ENCODE measurements at places on chromosomes 16 and 17.

GRCh38 chr16:6846452-6846851 is 486.2 kb upstream of the RBFOX1 start:
- DNase-seq, result no peak

DNA sequence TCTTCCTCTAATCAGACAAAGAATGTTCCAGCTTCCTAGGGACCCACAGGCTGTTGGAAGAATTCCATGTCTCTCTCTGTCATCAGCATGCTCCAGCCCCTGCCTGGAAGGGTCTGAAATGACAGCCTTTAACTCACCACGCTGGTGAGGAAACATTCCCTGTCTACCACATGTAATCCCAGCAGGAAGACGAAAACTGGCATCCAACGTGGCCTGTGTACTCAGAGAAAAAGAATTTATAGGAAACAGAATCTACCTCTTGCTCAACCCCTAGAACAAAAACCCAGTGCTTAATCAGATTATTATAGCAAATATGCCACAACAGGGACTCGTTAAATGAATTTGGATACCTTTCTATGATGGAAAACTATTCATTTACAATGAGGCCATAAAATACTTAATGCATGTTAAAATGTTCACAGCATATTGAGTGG is 147.3 kb upstream of the FOXF1 start:
- no peak for DNase-seq

- DNase-seq, result no peak
Observed at GRCh38 chr16:75248536-75249380, 2.7 kb downstream of the BCAR1 start.

DNA sequence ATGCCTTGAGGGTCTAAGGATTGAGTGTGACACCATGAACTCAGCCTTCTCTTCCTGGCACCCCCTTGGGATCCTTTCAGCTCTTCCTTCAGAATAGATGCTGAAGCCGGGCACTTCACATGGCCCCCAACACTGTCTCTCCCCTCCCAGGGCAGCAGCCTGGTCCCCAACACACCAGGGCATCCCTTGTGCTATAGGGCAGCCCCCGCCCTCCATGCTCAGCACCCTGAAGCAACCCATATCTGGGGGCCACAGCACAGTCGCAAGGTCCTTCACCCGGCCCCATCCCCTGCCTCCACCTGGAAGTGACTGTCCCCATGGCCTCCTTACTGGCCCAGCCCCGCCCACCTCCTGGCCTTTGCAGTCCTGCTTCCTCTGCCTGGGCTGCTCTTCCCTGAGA is 143.1 kb downstream of the C16orf95 start:
- no peak for DNase-seq

DNA sequence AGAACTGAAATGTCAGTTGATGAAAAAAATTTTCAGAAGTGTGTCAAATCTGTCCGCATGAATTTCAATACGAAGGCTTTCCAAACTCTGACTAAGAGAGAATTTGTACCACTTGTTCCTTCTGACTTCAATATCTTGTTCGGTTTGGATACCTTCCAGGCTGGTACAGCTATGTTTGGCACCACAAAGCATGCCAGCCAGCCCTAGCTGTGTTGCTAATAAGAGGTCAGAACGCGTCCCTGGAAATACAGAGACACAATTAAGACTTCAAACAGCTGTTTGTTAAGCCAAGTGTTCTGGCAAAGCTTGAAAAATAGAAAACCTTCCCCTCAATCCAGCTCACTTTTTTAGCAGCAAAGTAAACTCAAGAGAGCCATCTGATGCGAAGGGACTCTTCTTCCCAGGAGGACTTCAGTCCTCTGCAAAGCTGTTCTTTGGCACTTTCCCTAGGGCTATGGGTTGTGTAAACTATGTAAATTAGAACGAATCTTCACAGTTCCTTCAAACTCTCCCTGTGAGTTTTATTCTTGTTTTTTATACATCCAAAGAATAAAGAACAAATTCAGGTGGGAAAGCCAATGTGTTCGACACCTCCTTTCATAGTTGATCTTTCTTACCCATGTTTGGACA is 35.1 kb downstream of the GRB2 start:
- no peak for DNase-seq

GRCh38 chr16:28543072-28543471 is 4.3 kb upstream of the NUPR1 start:
- peak; percentile 8 for DNase-seq

- no peak for DNase-seq
Observed at GRCh38 chr17:48022901-48023300, 14.7 kb downstream of the COPZ2 start.

DNA sequence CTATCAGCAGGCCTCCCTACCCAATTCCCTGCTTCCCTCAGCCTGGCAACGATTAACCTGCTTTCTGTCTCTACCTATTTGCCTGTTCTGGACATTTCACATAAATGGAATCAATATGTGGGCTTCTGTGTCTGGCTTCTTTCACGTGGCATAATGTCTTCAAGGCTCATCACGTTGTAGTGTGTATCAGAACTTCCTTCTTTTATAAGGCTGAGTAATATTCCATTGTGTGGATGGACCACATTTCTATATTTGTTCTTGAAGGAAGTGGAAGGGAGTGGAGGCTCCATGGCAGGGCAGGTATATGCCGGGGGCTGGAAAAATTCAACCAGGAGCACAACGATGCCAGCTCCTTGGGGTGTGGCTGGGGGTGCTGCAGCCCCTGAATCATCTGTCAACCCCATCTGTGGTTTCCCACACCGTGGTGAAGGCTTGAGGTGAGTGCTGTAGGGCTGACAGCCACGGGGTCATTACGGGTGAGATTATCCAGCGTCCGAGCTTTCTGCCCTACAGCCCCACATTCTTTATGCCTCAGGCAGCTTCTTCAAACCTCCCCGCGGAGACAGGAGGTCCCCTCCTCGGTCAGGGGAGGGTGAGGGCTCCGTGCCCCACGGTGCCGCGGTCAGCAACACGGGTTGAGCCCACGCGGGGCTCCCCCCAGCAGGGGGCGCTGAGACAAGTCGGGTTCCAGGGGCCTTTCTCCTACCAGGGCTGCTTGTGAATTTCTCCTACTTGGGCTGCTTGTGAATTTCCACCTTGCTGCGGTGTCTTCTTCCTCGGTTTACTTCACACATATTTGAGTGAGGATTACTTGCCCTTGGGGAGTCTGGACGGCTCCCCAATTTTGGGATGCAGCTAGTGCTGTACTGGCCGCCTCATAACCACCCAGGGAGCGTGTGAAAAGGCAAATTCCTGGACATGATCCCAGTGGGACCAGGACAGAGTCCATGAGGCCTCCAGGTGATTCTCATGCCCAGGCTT is 18.3 kb upstream of the WFIKKN2 start:
- DNase-seq, result peak; percentile 49

GRCh38 chr17:68302666-68303065 is 11.4 kb downstream of the ARSG start:
- no peak for DNase-seq

DNA sequence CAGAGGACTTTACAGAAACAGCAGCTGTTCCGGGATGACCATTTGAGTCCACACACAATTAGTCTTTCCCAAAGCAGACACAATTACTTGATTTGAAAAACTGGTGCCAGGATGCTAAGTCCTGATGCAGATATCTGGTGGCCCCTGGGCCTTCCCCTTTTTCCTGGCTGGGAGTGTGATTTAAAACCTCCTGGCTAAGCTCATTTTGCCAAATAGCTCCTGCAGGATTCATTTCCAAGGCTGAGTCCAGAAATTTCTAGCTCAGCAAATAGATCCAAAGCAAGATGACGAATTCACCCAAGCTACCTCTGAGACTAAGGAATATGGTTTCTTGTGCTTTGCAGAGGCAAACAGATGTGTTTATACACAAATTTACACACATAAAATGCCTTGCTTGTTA is 422.2 kb downstream of the CA10 start:
- no peak for DNase-seq

- no peak for DNase-seq
Observed at GRCh38 chr17:39822051-39822451, 42.1 kb downstream of the IKZF3 start.

- no peak for DNase-seq
Observed at GRCh38 chr16:67394155-67395104, 1.1 kb upstream of the TPPP3 start.

GRCh38 chr16:69741951-69742904 is 12.5 kb downstream of the NOB1 start:
- DNase-seq, result no peak

DNA sequence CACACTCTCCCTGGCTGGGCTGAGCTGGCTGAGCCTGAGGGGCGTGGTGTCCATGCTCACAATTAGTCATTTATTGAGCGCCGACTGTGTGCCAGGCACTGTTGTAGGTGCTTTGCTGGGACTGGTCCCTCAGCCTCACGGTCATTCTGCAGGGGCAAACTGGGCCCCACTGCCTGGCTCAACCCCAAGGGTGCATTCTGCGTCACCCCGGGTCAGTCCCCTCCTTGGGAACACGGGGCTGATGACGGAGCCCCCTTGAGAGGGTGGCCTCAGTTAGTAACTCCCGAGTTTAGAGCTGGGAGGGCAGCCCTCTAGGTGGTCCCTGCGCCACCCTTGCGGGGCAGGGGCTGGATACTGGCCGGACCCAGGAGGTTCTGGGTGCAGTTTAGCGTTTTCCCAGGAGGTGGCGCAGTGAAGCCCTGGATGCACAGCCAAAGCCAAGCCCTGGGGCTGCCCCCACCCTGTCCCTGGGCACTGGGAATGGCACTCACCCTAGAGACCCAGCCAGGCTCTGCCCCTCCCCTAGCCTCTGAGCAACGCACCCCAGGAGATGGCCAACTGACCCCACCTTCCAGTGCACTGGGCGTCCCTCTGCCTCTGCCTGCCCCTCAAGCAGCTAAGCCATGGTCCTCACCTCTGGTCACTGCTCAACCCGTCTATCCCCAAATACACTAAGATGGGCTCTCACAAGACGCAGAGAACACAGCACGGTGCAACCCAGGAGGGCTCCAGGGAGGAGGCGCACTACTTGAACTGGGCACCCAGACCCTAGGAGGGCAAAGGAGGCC is 243.2 kb upstream of the GSE1 start:
- peak; percentile 30 for DNase-seq

Data from CD4-positive, alpha-beta T cell treated with Interleukin-1 beta for 1 hour (primary cell).